Right lung (tissue), 10 donors: ENCODE measurements at places on chromosomes 2 and 18. TPM values are rescaled to one million over a fixed set of nuclear protein-coding genes. Genes with fewer than 3 reads are reported as not detected.

The RTTN gene
- polyA plus RNA-seq = 27.1 TPM

DNA sequence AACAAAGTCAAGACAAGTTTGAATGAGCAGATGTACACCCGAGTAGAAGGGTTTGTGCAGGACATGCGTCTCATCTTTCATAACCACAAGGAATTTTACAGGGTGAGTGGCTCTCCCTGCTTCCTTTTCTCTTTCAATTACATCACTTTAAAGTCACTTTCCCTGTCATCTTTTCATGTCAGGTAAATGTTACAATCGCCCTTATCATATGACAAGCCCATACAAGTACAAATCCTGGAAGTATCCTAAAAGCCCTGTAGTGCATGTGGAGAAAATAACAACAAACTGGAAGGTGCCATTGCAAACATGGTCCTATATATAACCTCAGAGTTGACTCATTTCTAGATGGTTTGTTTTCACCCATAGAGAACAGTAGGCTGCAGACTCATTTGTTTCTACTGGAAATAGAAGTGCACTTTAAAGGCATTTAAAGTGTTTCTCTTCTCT lies 126.0 kb downstream of the SP100 start:
- no peak for DNase-seq

- DNase-seq = no peak
Measured at GRCh38 chr2:20208476-20208859, 16.5 kb downstream of the SDC1 start.

DNA sequence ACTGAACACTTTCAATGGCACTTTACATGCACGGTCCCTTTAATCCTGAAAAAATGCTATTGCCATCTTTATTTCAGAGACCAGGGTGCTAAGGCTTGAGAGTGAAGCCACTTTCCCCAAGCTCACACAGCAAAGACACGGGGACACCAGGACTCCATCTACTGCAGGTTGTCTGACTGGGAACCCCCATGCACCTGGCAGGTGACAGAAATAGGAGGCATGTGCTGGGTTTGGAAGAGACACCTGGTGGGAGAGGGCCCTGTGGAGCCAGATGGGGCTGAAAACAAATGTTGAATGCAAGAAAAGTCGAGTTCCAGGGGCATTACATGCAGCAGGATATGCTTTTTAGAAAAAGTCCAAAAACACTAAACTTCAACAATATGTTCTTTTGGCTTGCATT lies 5.2 kb upstream of the EHD3 start:
- DNase-seq = no peak

GRCh38 chr18:35376742-35377695 lies at the start of gene ZNF396:
Gene ZNF396 (minus strand): TSS chr18:35377337. CDS start chr18:35374292, 3,045 bp downstream.
- peak; percentile 75 for DNase-seq
